ENCODE measurements at places on chromosomes 7 and 10.

GRCh38 chr10:14184841-14185315, 145.8 kb downstream of the FRMD4A start:
- peak; percentile 30 for DNase-seq

DNA sequence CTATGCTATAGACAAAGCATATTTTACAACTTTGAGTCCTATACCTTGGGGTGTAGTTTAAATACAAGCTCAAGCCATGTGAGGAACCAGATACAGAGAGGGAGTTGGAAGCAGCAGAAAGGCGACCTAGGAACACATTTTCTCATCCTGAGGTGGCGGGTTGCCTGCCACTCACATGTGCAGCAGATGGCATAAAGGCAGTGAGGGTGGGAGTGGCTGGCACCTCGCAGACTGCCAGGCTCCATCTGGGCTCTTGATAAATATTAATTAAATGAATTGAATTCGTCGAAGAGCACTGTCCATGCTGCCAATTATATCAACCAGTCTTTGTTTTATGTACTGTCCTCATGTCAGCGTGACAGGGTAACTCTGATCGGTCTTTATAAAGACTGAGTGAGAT, 79.0 kb upstream of the SEMA3C start:
- no peak for DNase-seq

- no peak for DNase-seq
Observed at GRCh38 chr7:137682596-137682995, 164.2 kb downstream of the DGKI start.

- no peak for DNase-seq
Observed at GRCh38 chr10:91622601-91623000, 10.3 kb downstream of the PPP1R3C start.

- no peak for DNase-seq
Observed at GRCh38 chr7:134907000-134907399, 79.3 kb upstream of the AGBL3 start.

GRCh38 chr7:156792611-156793010, 100.4 kb downstream of the LMBR1 start:
- no peak for DNase-seq

DNA sequence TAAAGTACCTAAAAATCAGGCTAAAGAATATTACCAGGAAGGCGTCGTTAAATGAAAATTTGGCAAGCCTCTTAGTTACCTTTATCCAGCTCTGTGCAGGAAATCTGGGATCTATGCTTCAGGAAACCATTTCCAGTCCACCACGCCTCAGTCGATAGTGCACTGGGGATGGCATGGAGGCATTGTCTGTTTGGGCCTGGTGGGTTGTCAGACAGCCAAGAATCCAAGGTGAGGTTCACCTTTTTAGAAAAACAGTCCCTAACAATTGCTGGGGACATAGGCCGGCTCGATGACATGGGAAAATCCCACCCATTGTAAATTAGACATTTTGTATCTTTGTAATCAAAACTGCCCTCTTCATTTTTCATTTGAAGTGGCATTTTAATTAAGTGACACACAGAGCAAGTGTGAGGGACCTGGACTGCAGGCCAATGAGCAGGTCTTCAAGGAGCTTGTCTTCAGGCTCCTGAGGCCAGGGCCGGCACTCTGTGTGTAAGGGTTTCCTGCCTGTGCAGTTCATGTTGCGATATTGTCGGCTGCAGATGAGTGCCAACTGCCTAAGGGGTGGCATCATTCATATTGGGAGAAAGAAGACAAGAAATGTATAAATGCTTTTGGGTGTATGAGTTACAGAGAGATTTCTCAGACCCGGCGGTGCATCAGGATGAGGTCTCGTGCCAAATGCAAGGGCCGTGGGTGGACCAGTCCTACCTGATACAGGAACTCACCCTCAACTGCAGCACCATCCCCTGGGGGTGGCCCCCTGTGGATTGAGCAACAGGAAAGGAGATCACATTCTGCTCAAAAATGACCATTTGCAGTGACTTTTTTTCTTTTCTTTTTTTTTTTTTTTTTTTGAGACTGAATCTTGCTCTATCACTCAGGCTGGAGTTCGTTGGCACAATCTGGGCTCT, 80.8 kb downstream of the PTPRE start:
- DNase-seq: no peak

DNA sequence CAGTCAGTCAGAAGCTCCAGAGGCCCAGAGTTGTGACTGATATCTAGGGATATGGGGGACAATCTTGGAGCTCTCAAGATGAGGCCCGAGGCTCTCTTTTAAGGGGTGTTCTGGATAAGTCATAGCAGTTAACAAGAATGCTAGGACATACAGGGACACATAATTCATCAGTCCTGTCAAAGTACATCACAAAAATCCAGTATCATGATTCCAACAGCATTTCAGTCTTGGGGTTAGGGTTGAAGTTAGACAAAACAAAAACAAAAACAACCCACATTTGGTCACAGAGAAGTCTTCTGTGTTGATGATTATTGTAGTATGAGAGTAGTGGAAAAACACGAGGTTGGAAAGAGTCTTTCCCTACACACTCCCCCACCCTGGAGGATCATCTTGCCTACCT, 39.4 kb downstream of the BTRC start:
- DNase-seq: no peak

GRCh38 chr7:31443457-31443856, 70.4 kb upstream of the ITPRID1 start:
- DNase-seq: peak; percentile 8

DNA sequence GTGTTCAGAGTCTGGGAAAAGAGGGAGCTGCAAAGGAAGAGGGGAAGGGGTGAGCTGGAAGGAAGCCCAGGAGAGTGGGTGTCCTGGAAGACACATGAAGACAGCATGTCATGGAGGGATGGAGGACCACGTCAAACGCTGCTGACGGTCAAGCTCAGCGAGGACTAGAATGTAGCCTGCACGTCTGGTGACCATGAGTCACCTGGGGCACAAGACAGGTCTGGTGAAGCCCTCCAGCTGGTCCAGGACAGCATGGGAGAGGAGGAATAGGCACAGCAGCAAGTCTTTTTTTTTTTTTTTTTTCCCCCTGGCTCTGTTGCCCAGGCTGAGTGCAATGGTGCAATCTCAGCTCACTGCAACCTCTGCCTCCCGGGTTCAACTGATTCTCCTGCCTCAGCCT, 19.6 kb upstream of the AMZ1 start:
- DNase-seq: no peak

DNA sequence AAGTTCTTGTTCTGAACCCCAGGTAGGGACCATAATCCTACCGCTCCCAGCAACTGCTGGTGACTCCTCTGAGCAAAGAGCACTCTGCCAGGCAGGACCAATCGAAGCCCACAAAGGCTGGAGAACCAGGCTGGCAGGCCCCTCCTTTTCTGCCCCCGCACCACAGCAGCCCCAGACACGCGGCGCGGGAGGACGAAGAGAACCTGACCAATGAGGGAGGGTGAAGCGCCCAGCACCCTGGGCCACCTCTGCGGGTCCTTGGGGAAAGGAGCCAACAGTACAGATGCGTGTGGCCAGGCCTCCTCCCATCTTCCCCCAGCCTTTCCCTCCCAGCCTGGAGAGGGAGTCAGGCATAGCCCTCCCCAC, 25.9 kb downstream of the CTBP2 start:
- DNase-seq: no peak

- DNase-seq: no peak
Observed at GRCh38 chr10:70890917-70891431, 2.6 kb upstream of the PCBD1 start.

GRCh38 chr7:157841773-157842370, 505.1 kb downstream of the DNAJB6 start:
- DNase-seq: no peak

- no peak for DNase-seq
Observed at GRCh38 chr10:23988006-23988405, 220.9 kb upstream of the KIAA1217 start.

GRCh38 chr10:82440775-82441174, 565.8 kb downstream of the NRG3 start:
- DNase-seq: no peak

DNA sequence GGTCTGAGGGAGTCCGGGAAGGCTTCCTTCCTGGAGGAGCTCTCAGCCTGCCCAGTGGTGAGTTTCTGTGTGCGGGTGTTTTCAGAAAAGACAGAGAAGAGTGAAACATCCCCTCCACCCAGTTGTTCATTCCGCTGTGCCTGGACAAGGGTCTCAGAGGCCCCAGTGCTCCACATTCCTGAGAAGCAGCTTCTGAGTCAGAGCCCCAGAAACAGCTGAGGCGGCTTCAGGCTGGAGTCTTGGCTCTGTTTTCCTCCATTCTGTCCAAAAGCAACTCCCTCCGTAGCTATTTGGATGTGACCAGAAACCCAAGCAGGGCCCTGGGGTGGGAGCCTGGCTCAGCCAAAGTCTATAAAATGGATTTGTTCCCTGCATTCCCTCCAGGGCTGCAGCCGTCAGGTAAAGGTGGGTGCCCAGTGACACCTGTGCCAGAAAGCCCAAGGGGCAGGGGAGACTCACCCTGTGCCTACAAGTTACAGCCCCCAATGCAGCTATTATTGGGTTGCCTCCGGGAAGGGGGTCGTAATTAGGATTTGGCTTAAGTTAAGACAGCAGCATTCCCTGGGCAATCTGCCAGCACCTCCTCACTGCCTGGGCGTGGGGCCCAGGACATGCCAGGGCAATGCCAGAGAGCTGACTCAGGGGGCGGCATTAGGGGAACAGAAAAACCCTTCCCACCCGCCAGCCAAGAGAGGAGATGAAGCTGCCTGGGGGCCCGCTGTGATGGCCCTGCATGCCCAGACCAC, 13.1 kb upstream of the CAMK2G start:
- peak; percentile 92 for DNase-seq
